T-helper 22 cell (primary cell): ENCODE measurements at places on chromosomes 3 and 15.

GRCh38 chr3:72591522-72592421, 256.5 kb downstream of the SHQ1 start:
- no peak for DNase-seq

DNA sequence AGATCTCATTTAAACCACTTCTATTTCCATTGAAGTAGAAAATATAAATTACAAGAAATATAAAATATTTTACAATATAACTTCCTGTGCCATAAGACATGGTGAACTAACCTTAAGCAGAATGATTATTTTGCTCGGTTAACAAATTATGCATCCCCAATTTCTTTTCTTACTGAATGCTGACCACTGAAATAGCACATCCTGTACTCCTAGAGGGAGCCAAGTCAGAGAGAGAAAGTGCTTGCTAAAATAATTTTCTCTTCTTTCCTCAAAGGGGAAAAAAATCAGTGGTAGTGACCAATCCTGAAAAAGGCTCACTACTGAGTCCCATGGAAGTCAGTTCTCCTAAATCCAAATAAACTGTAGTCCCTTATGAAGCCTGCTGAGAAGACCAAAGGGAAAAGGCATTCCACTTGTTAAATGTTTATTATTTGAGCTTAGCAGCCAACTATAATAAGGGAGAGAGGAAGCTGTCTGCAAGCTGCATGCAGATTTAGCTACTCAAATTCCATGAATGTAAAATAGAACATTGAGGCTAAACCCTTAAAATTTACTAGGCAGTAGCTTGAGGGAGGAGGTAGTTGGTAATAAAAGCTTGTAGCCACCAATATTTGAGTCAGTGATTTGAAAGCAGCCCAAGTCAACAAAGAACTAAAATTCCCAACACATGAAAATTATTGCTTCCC, 33.1 kb downstream of the CEP152 start:
- no peak for DNase-seq

DNA sequence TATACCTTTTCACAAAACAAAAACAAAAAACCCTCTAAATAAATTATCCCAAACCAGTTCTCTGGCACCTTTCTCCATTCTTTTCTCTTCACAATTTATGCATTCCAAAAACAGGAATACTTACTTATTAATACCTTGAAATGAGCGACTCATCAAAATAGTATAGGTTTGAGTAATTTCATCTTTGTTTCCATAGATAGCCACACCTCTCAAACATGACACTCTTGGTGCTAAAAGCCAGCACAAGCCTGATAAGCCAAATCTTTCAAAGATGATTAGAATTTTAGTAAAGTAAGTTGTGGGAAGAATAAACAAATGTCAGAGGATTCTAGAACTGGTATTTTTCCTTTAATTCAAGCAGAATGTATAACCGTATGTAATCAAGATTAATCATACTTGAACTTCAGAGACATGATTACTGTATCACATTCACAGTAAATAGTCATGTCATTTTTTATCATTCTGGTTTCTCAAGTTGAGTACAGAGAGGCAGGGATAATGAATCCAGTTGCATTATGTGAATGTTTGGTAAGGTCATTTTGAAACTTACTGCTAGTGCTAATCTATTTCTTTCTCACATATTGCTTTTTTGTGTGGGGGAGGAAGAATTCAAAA, 12.1 kb upstream of the WDR5B start:
- no peak for DNase-seq

DNA sequence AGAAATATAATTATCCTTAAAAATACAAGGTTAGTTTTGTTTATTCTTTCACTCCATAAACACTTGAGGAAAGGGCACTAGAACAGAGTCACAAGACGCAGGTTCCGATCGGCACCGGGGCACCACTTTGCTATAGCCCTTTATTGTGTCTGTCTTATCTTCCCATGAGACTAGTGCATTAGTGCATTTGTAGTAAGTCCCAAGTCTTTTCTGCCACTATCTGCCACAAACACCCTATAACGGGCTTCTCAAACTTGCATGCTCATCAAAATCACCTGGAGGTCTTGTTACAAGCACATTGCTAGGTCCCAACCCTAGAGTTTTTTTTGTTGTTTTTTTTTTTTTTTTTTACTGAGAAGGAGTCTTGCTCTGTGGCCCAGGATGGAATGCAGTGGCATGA, 213.1 kb downstream of the FOXP1 start:
- no peak for DNase-seq

DNA sequence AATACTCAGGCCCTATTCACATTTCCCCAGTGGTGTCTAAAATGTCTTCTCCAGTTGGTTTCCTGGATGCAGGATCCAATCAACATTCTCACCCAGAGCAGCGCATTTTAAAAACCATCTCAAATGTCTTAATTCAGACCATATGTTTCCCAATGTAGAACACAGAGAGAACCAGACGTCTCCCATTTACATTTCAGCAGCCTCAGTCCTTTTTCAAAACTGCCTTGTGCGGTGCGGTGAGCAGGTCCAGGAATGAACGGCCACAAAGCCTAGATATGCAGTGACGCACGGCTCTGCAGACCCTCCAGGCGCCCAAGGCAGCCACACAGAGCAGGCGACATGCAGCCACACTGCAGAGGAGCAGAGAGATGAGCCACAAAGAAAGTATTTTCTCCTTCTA, 66.1 kb upstream of the MEX3B start:
- no peak for DNase-seq

DNA sequence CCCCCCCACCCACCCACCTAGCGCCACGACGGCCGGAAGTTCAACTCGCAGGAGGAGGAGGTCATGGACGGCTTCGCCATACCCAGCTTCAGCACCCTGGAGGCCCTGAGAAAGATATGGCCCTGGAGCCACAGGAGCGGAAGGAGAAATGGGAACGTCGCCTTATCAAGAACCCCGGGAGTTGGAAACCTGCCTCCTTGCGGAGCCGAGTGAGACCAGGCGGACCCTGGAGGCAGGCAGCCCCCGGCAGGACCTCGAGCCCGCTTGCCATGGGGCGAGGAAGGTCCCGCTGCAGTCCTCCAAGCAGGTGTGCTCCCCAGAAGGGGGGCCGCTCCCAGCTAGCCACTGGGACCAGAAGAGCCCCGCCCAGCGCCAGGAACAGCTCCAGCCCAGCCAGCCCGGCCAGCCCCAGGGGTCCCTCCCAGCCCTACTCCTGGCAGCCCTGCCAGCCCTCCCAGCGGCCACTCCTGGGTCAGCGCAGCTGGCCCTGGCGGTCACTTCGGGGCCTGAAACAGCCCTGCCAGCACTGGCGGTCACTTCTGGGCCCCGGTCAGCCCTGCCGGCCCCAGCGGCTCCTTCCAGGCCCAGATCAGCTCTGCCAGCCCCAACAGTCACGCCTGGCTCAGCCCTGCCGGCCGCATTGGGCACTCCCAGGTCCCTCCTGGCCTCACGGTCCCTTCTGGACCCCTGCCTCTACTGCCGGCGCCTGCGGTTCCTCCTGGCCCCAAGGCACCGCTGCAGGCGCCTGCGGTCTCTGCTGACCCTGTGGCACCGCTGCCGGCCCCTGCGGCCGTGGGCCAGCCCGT, 10.3 kb upstream of the ROPN1B start:
- no peak for DNase-seq

DNA sequence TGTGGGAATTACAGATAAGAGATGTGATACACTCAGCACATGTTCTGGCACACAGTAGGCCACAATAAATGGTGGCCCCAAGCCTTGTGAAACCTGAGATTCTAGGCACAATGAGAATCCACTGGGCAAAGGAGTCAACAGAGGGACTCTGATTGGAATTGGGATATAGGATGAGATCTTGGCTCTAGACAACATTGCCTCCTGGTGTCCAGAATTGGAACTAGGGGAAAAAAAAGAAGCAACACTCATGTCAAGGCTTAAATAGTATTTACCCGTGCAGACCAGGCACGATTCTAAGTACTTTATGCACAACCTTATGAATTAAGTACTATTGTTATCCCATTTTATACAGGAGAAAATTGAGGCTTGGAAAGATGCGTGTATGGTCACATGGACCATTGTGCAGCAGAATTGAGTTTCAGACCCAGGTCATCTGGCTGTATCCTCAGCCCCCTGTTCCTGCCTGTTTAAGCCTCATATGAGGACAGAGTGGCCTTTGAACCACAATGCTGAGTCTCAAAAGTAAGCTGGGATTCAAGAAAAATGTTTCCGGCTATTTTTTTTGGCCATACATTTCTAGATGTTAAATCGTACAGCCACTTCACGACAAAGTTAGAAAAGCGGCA, 124.8 kb downstream of the SV2B start:
- DNase-seq = no peak

DNA sequence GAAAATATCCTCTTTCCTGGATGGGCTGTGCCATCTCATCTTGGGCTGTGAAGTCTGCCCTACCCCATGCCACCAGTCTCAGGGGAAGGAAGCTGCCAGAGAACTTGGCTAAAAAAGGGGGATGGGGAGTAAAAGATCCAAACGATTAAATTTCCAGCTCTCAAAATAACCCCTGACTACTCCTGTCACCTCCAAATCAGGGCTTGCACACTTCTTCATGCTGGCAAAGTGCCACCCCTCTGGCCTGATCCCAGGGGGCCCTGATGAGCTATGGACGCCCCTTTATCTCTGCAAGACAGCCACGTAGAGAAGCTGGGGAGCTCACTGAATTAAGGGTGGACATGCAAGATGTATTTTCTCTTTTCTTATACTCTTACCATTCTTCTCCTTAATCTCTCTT, 1.2 kb upstream of the MLF1 start:
- DNase-seq = no peak

- DNase-seq = no peak
Observed at GRCh38 chr3:54563501-54564200, 364.2 kb downstream of the LRTM1 start.

- no peak for DNase-seq
Observed at GRCh38 chr3:86257955-86258641, 732.9 kb downstream of the VGLL3 start.

- no peak for DNase-seq
Observed at GRCh38 chr15:32106401-32107381, 76.4 kb downstream of the CHRNA7 start.

GRCh38 chr3:117626577-117626976, 917.0 kb downstream of the TUSC7 start:
- DNase-seq = no peak
